ENCODE measurements at places on chromosomes 5 and 9. TPM values are rescaled to one million over a fixed set of nuclear protein-coding genes. Genes with fewer than 3 reads are reported as not detected.

BTNL3 gene
- total RNA-seq, result 20.5 TPM

- DNase-seq, result no peak
These were observed 35.0 kb upstream of the LIFR start for GRCh38 chr5:38591523-38591849.

DNA sequence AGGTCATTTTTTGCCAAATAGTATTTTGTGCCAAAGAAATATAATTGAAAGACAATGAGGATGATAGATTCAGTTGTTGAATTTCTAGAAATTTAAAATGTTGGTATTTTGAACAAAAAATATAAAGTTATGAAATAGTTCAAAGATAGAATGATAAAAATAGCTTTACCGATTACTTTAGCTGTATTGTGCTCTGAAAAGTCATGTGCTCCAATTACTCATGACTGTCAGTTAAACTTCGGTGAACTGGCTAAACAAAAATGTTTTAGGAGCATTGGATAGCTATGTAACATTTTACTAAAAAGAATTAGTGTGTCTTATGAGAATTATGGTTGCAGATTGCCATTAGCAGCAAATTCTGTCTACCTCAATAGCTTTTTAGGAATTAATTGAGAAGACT is 177.3 kb upstream of the VCAN start:
- no peak for DNase-seq

- DNase-seq, result no peak
These were observed 1.7 kb upstream of the TAF7 start for GRCh38 chr5:141322261-141322660.

DNA sequence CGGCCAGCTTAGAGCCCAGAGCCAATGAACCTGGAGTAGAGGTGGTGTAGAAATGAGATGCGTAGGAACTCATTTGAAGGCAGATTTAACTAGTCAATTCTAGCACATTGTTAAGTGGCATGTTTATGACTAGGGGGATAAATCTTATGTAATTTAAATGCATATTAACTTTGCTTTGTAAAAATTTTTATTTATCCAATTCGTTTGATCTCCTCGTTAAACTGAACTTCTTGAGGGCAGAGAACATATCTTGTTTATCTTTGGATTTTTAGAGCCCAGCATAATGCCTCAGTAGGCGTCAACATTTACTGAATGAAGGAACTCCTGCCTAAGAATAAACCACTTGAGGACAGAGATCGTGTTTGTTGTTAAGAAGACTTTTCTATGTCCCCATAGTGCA is 41.1 kb upstream of the ACOT12 start:
- no peak for DNase-seq

GRCh38 chr5:180611140-180611850 is 20.0 kb upstream of the SCGB3A1 start:
- no peak for DNase-seq

DNA sequence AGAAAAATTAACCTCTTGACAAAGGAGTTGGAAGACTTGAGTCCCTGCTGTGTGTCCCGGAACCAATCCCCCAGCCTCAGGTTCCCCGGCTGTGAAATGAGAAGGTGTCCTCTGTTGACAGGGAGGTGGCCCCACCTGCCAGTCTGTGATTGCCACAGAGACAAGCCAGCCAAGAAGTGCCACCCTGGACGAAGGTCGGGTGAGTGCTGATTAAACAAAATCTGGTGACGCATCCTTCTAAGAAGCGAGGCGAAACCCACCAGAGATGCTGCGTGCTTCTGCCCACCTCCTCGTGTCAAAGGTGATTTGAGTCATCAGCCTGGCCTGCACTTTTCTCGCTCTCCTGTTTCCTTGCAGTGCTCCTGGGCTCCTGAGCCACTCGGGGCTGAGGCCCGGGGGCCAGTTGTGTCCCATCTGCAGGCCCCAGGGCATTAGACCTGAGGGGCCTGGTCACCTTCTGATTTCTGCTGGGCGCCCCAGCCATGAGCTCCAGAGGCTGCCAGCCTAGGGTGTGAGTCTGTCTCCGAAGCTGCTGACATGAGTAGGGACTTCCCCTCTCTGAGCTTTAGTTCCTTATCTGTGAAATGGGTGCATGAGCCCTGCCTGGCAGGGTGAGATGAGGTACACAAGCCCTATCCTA is 28.7 kb downstream of the NEK6 start:
- peak; percentile 72 for DNase-seq
